ENCODE measurements at places on chromosomes 1 and 21.

DNA sequence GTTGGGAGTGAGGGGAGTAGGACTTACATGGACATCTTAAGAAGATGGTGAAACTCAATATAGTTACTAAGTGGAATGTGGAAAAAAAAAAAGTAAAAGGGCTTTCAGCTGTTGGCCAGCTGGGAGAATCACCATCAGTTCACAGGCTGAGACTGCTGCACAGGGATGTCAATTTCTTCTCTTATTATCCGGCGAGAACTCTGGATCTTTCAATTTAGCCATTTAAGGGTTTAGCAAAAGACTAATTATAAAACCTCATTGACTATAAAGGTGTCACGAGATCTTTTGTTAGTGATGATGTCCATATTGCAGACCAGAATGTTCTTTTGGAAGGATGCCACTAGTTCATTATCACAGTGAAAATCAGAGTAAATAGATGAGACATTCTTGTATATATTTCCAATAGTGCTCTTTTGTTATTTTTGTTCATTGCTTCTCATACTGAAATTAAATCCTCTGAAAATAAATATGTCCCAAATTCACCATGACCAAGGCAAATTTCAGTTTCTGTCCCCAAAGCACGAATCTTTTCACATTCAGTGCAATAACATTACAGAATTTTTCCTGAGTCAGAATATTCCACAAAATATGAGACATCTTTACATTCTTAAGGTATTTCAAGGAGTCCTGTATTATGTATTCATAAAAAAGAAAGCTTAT lies 266.1 kb downstream of the DNM3 start:
- DNase-seq: no peak

DNA sequence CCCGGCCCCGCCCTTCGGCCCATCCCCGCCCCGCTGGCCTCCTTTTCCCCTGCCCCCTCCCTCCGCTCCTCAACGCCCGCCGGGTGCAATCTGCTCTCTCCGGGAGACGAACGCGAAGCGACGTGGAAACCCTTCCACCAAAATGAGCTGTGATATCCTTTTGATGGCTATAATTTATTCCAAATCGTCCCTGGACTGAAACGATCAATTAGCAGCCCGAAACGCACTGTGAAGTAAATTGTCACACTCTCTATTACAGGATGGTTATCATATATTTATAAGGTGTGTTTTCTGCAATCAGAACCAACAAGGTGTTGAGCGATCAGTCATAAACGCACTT lies 134.6 kb upstream of the BARHL2 start:
- no peak for DNase-seq

GRCh38 chr1:175665616-175666015 lies 77.8 kb downstream of the TNR start:
- no peak for DNase-seq

DNA sequence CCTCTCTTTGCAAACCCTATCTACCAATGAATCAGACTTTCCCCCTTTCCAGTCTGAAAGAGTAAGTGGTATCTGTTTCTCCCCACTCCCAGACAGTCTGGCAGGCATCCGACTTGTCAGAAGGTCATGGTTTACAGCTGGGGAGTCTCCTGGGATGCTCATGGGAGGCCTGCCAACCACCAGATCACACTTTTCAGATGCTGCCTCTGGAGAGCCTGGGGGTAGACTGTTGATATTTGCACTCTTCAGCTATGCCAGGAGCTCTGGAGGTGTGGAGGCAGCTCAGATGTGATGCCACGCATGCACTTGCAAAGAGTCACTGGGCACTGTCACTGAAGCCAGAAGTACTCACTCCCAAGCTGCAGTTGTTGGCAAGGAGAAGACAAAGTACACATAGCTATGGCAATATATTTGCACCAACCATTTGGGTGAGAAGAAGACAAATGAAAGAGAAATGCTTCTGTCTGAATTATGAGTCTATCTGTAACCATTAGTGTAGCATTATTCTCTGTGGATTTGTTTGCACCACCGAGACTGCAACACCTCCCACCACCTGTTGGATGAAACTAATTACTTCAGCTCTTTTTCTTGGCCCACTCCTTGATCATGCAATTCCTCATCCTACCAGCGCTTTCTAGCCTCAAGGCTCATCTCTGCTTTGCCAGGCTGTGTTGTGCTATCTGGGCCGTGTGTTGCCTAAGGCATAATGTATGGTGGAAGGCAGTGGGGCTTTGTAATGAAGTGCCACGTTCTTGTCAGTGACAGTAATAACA lies 133.0 kb upstream of the SPAG17 start:
- DNase-seq: no peak

DNA sequence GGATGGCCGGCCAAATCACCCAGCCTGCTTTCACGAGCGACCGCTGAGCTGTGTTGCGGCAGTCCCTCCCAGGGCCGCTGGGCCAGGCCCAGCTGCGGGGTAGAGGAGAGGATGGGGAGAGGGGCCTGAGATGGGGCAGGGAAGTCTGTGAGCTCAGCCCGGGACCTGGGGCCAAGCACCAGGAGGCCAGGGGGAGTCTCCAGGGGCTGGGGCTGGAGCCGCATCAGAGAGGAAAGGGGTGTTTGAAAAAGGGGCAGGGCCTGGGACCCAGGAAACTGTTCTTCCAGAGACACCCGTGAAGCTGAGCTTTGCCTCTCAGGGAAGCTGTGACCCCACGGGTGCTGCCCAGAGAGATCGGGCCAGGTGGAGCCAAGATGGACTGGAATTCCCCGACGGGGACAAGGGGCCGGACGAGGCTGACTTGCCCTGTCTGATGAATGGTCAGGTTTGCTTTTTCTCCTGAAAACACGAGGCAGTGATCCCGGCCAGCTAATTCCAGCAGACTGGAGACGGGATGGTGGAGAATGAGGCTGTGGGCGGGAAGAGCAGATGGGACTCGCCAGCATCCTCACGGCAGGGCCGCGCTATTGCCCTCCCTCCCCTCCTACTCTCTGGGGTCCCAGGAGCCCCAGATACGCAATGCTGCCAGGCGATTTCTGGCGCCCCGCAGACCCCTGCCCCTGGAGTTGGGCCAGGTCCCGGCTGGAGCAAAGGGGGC lies 40.3 kb upstream of the COL18A1 start:
- DNase-seq: no peak

DNA sequence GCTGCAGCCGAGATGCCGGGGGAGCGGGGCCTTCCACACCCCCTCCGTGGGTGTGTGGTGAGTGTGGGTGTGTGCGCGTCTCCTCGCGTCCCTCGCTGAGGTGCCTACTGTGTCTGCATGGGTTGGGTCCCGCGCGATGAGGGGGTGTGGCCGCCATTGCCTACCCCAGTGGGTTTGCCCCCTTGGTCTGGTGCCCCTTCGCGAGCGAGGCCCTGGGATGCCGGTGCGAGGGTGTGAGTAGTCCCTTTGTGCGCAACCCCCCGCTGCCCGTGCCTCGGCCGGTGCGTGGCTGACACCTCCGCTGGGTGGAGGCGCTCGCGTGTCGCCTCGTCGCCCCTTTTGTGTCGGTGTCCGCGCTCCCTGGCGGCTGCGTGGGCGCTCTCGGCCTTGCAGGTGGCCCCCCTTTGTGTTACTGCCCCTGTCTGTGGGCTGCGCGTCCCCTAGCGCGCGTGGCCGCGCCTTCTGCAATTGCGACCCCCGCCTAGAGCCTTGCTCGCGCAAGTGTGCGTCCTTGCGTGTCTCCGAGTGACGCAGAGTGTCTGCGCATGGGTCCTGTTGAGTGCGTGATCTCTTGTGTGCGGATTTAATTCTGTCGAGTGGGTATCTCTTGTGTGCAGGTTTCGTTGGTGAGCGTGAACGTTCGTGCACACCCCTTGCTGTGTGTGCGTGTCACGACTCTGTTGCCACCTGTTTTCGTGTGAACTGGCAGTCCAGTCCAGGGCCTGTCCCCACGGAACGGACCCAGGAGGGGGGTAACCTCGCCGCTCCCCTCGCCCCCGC lies 553 bp downstream of the TTC3 start:
- peak; percentile 61 for DNase-seq

DNA sequence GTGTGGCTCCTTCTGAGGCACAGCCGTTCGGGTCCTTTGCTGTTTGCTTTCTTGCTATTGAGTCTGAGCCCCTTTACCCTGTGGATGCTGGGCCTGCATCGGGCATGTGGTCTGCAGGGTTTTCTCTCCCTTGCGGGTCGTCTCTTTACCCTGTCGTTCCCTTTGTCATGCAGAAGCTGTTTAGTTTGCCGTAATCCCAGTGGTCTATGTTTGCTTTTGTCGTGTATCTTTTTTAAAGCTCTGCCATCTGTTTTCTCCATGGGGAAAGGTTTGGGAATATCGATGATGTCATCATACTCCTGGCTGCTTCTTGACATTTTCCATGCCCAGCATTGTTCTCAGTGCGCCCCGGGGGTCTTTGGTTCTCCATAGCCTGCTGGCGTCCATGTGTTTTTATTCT lies 68.2 kb downstream of the AGPAT3 start:
- no peak for DNase-seq

GRCh38 chr1:54403808-54404261 lies 2.4 kb downstream of the SSBP3 start:
- no peak for DNase-seq

DNA sequence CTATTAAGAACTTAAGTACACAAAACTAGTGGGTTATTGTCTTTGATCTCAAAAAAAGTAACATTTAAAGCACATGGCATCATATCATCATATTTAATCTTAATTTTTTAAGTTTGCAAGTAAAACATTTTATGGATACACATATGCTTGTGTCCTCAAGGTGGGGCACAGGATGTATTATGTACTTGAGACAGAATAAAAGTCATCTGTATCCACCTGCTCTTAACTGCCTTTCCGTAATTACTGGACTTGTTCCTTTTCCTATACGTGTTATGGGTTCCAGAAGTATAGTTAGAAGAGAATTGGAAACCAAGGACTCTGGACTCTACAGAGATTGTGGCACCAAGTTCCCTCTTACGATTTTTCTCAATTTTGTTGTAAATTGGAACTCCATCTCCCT lies 79.4 kb downstream of the FCRL5 start:
- no peak for DNase-seq

- no peak for DNase-seq
These were observed 58.4 kb downstream of the GDAP2 start for GRCh38 chr1:117871013-117871412.

DNA sequence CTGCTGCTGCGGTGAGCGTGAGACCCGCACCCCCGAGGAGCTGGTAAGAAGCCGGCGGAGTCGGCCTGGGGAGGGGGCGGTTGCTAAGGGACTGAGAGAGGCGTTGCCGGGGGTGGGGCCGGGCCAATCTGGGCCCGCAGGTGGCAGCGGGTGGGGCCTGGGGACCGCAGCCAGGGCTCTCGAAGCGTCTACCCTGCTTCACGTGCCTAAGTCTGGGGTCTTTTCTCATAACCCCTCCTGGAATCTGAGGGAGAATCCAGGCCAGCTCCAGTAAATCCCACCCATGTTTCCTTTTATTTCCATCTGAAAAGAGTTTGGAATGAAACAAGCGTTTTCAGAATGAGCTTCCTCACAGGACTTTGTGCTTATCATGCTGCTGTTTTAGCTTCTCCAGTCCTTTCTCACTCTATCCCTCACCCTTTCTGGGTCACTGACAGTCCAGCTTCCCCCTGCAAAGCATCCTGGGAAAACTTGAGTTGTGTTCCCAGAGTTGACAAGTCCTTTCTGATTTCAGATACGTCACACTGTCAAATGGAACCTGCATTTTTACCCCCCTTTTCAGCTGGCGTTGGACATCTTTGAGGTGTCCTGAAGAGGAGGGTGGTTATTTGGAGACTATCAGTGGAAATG lies 431 bp downstream of the CLCN6 start:
- DNase-seq: no peak

GRCh38 chr1:100100202-100100601 lies 32.5 kb downstream of the SASS6 start:
- DNase-seq: no peak

DNA sequence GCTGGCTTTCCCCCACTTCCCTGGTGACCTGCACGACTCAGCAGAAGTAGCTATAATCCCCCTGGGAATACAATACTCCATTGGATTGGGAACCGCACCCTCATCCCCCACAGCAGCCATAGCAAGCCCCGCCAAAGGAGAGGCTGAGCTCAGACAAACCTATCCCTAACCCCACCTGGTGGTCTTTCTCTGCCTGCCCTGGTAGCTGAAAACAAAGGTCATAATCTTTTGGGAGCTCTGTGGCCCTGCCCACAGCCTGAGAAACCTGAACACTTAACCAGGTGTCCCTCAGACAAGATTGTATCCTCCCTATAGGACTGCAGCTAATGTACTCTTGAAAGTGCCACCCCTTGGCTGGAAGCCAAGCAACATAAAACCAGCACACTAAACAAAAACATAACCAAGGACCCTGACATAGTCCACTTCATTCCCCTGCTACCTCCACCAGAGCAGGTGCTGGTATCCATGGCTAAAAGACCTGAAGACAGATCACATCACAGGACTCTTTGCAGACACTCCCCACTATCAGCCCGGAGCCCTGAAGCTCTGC lies 71.6 kb upstream of the RUNX1 start:
- no peak for DNase-seq

GRCh38 chr1:206521694-206522402 lies 14.5 kb downstream of the RASSF5 start:
- no peak for DNase-seq

GRCh38 chr1:226424221-226425003 lies 16.5 kb upstream of the PARP1 start:
- no peak for DNase-seq

DNA sequence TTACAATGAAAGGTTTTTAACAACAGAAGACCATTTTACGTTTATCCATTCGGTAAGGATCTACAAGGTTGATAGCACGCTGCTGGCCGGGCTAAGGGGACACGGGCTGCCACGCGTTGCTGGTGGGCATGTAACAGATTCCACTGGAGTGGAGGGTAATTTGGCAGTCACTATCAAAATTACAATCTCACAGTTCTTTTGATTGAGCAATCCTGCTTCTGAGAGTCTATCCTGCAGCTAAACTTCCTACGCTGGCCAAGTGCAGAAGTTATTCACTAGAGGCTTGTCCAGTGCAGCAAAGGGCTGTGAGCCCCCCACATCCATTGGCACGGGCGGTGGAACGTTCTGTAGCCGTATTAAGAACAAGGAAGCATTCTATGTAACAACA lies 61.8 kb downstream of the DISP3 start:
- no peak for DNase-seq

Data from activated CD4-positive, alpha-beta T cell treated with anti-CD3 and anti-CD28 coated beads, Interleukin-2, amount 50 U/mL, for 1 hour (primary cell).